ENCODE measurements at places on chromosomes 2 and 18. TPM values are rescaled to one million over a fixed set of nuclear protein-coding genes. Genes with fewer than 3 reads are reported as not detected.

GRCh38 chr2:107592280-107592624 lies 234.4 kb upstream of the RGPD4 start:
- H3K27me3 ChIP-seq, result peaks cover 37% of the 10 kb centered on the region
- H3K36me3 ChIP-seq, result no peaks in the 10 kb centered on the region
- no peaks in the 10 kb centered on the region for H3K4me1 ChIP-seq
- no peak overlapping the region for H3K4me3 ChIP-seq
- DNase-seq, result no peak
- no peak overlapping the region for H3K27ac ChIP-seq

GRCh38 chr18:44830581-44830980 lies 149.9 kb downstream of the SETBP1 start:
- no peak for DNase-seq
- no peak overlapping the region for H3K4me3 ChIP-seq
- no peaks in the 10 kb centered on the region for H3K27me3 ChIP-seq

- H3K4me1 ChIP-seq, result no peaks in the 10 kb centered on the region
- no peaks in the 10 kb centered on the region for H3K27me3 ChIP-seq
These were observed 48.8 kb downstream of the MAP3K20 start for GRCh38 chr2:173124441-173124840.

GRCh38 chr18:5417342-5417741 lies 121.8 kb upstream of the ZBTB14 start:
- no peaks in the 10 kb centered on the region for H3K4me1 ChIP-seq
- H3K36me3 ChIP-seq, result no peaks in the 10 kb centered on the region
- no peak overlapping the region for H3K27ac ChIP-seq
- H3K4me3 ChIP-seq, result no peak overlapping the region

DNA sequence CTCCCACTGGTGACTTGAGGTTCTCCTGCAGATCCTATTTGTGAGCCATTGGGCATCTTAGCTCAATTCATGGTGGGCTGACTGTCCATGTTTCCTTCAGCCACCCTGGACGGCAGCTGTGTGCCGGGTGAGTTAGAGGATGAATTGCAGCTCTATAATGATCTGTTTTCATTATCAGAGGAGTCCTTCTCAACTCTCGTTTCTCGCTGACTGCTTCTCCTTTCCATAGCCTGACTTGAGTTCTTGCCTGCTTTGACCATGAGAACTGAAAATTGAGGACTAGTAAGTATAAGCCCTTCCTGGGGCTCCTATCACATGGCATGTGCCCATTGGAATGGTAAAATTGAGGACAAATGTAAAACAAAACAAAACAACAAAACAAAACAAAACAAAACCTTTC lies 121.8 kb downstream of the CDC42EP3 start:
- H3K27ac ChIP-seq, result no peak overlapping the region
- no peaks in the 10 kb centered on the region for H3K27me3 ChIP-seq
- H3K4me1 ChIP-seq, result peaks cover 12% of the 10 kb centered on the region
- H3K4me3 ChIP-seq, result no peak overlapping the region
- H3K36me3 ChIP-seq, result no peaks in the 10 kb centered on the region

- peaks cover 45% of the 10 kb centered on the region for H3K36me3 ChIP-seq
- H3K4me1 ChIP-seq, result no peaks in the 10 kb centered on the region
- H3K4me3 ChIP-seq, result no peak overlapping the region
- DNase-seq, result no peak
- H3K27ac ChIP-seq, result no peak overlapping the region
These were observed 25.7 kb downstream of the FANCL start for GRCh38 chr2:58215429-58215828.

- H3K27ac ChIP-seq, result peak overlapping the region; percentile 87
- H3K4me3 ChIP-seq, result peak overlapping the region; percentile 1
- H3K27me3 ChIP-seq, result no peaks in the 10 kb centered on the region
- DNase-seq, result peak; percentile 62
- H3K36me3 ChIP-seq, result no peaks in the 10 kb centered on the region
- H3K4me1 ChIP-seq, result peaks cover 99% of the 10 kb centered on the region
These were observed 10.9 kb downstream of the EPAS1 start for GRCh38 chr2:46308081-46308480.

- H3K36me3 ChIP-seq, result no peaks in the 10 kb centered on the region
- no peaks in the 10 kb centered on the region for H3K27me3 ChIP-seq
- no peak for DNase-seq
- H3K4me1 ChIP-seq, result no peaks in the 10 kb centered on the region
- no peak overlapping the region for H3K4me3 ChIP-seq
These were observed 993.6 kb downstream of the LRP1B start for GRCh38 chr2:141137122-141137693.

DNA sequence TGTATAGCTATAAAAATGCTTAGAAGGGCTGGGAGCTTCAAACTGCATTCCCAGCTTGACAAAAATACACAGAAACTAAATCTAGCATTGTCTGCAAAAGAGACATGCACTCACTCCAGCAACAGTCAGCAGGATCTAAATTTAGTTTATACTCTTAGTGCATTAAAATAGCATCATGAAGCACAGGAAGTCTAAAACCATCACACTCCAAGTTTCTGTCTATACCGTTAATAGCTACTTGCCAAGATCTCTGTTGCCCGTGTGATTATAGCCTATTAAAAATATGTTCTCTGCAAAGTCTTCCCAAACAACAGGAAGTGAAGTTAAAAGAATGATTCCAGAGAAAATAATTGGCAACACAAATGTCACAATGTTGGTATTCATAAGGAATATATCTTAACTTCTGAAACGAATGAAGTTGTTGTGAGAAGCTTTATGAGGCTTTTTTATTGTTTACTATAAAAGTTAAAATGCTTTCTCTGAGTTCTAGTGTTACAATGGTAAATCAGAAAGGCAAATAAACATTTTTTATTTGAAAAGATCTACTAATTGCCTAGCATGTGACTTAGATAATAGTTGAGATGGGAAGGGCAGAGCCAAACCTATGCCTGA lies 184.2 kb downstream of the ZNF385B start:
- no peak overlapping the region for H3K27ac ChIP-seq
- H3K4me3 ChIP-seq, result no peak overlapping the region
- H3K4me1 ChIP-seq, result no peaks in the 10 kb centered on the region
- no peaks in the 10 kb centered on the region for H3K36me3 ChIP-seq
- no peak for DNase-seq

- no peak for DNase-seq
- H3K4me1 ChIP-seq, result no peaks in the 10 kb centered on the region
- H3K36me3 ChIP-seq, result no peaks in the 10 kb centered on the region
- H3K4me3 ChIP-seq, result no peak overlapping the region
- H3K27ac ChIP-seq, result no peak overlapping the region
These were observed 39.7 kb upstream of the MMADHC start for GRCh38 chr2:149627111-149627801.

NCKAP5 gene
- total RNA-seq, result not detected

PKDCC gene
- 3.9 TPM for total RNA-seq

SCN1A gene
- not detected for total RNA-seq

ZNF385B gene
- 2.8 TPM for total RNA-seq
